ENCODE measurements at places on chromosomes 11 and 22.

DNA sequence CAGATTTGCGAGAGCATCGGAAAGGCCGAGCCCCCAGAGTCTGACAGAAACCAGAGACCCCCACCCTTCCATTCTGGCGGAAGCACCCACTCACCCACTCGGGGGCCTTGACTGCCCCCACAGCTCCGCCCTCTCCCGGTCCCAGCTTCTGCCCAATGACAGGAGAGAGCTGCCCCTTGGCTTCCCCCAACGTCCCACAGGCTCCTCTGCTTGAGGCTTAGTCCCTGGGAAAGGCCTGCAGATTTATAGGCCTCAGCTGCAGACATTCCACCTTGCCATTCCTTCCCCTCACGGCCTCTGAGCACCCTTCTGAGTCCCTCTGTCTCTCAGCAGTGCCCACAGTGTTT, 125.0 kb upstream of the NCAM1 start:
- DNase-seq: no peak

DNA sequence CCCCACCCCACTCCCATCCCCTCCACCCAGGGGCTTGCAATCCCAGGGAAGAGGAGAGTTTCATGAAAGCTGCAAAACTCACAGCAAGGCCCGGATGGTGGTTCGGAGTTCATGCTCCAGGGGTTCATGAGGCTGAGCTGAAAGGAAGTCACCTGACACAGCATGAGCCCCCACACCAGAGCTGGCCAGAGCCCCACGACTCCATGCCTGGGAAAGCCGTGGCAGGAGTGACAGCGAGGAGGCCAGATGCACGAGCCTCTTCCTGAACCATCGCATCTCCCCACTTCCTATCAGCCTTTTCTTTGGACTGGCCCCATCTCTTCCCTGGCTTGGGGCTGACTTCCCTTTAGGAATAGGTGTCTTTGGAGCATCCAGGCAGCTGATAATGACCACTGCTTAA, 105.8 kb downstream of the ABTB2 start:
- DNase-seq: no peak

GRCh38 chr11:112298535-112298934, 37.9 kb upstream of the PLET1 start:
- no peak for DNase-seq

GRCh38 chr11:5304046-5304445, 2.3 kb upstream of the OR51B4 start:
- DNase-seq: no peak

DNA sequence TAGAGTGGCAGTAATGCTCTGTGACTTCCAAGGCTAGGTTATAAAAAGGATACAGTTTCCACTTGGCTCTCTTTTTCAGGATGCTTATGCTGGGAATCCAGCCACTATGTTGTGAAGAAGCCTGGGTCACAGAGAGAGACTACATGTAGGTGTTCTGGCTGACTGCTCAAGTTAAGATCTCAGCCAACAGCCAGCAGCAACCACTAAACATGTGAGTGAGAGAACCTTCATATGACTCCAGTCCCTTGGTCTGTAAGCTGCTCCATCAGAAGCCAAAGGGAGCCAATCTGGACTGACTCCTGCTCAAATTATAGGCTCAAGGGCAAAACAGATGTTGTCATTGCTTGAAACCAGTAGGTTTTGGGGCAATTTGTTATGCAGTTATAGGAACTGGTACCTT, 162.7 kb downstream of the MAML2 start:
- no peak for DNase-seq

DNA sequence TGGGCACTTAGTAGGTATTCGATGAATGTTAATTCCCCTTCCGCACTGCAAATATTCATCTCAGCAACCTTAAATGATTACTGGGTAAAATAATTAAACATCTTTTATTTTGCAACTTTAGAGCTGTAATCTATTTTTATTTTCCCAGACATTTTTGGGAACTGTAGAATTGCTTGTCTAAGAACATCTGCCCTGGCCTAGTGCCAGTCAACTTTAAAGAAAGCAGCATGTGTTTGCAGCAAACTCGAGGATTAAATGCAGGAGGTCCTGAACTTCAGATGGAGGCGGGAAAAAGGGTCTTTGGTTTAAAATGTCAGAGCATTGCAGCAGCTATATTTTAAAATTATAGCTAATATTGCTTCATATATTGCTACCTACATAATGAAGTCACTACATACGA, 190.0 kb downstream of the PGR start:
- no peak for DNase-seq

DNA sequence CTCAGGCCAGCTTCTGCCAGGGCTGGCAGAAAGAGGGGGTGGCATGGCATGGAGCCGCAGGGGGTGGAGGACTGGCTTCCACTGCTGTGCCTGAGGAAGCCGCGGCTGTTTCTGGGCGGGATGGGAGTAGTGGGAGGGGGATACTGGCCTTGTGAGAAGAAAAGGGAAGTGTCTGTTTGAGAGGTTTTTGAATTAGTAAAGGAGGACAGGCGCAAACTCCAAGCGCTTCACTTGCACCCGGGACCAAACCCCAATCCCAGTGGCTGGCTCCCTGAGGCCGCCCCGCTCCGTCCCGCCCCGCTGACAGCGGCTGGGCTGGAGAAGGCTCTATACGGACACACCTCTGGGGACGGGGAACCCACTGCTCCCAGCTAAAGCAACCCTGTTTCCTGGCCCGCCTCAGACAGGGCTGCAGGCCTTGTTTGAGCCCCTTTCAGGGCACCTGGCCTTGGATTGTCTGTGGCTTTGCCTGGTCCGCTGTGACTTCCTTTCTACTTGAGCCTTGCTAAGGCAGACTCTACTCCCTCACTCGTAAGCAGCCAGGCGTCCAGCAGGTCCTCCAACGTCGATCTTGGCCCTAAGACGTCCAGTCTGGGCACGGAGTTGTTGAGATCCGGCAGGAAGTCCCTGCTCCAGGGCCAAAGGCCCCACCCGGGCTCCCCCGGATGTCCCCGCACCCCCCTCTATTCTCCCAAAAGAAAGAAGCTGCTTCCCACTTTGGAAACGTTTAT, 2.2 kb downstream of the APOA1 start:
- no peak for DNase-seq

Measured in activated CD4-positive, CD25-positive, alpha-beta regulatory T cell (primary cell).